Stimulated activated naive CD8-positive, alpha-beta T cell treated with anti-CD3 and anti-CD28 coated beads, Interleukin-15, amount 100 ng/mL, for 72 hours (primary cell): ENCODE measurements at places on chromosomes 2 and 18.

- DNase-seq, result no peak
Measured at GRCh38 chr2:216516730-216517350, 18.2 kb downstream of the RPL37A start.

- no peak for DNase-seq
Measured at GRCh38 chr2:126852361-126852760, 46.3 kb upstream of the TEX51 start.

- no peak for DNase-seq
Measured at GRCh38 chr2:40452786-40453185, 896 bp upstream of the SLC8A1 start.

DNA sequence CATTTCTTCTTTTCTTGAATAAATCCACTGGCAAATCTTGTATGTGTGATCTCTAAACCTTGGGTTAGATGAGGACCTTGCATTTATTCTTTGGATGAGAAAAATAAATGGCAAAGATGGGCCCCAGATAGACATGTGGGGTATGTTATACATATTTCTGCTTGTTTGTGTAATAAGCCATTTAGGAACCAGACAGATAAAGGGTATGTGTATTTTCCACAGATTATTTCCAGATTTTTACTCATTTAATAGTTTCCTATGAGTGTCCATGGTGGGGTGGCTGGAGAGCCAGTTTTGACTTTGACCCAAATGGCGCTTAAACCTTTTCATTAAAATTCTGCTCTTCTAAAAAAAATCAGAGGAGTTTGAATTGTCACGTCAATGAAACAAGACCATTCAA lies 102.8 kb downstream of the MYCN start:
- no peak for DNase-seq

- DNase-seq, result peak; percentile 52
Measured at GRCh38 chr18:13381944-13382365, 163.4 kb downstream of the LDLRAD4 start.

- DNase-seq, result no peak
Measured at GRCh38 chr2:455913-456312, 168.0 kb upstream of the ALKAL2 start.

DNA sequence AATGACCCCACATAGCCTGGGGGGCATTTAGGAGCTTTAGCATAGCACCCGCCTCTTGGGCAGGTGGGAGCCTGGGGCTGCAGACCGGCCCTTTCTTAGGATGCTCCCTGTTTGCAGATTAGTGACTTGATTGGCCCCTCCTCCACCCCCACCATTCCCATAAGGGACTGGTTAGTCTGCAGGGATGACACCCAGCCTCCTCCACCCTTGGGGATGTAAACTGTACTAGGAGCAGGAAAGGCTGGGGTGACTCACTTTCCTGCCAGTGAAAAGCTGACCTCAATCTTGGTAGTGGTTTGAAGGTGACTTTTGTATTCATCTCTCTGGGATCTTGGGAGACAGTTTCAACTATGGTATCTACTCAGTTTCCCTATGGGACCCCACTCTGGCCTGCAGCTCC lies 24.2 kb downstream of the CTIF start:
- DNase-seq, result no peak

- no peak for DNase-seq
Measured at GRCh38 chr2:141654311-141654710, 476.5 kb downstream of the LRP1B start.

GRCh38 chr2:195320413-195320973 lies 336.5 kb upstream of the SLC39A10 start:
- DNase-seq, result no peak

DNA sequence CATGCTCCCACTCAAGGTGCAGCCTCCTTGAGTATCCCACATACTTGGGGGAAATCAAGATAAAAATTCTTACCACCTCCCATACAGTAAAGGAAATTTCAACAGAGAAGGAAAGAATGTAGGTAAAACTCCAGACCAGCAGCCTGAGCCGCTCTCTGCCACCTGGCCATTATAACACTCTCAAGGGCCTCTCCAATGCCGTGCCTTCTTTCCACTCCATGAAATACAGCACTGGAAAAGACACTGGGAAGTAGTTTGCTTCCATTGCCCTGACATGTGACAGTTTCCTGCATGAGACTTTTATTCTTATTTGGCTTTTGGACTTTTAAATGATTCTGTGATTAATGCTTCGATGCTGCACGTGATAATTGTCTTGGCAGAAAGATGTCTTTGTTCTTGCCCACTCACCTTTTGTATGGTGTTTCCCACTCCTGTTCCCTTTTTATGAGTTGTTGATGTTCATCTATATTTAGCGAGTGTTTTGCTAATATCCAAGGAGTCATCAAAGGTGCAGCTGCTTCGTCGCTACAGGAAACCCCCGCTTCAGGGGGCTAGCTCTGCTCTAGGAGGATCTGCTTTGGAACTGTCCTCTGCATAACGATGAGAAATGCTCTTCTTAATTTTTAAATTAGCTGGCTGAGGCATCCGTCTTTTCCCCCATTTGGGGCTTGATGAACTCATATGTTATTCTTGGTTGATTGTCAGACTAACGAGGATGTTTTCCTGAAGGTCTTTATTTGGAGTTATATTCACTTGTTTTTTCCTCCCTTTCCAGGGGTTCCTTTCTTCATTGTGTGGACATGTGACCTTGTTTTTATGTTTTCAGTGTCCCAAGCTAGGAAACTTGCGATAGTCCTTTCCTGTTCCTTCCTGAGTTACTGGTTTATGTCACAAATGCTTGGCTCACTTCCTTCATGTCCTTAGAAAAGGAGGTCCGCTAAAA lies 179.4 kb downstream of the TXNL1 start:
- no peak for DNase-seq

- DNase-seq, result peak; percentile 74
Measured at GRCh38 chr2:230793572-230794359, 71.0 kb upstream of the ITM2C start.

- DNase-seq, result no peak
Measured at GRCh38 chr2:82839036-82839435, 1620.0 kb downstream of the SUCLG1 start.

- DNase-seq, result no peak
Measured at GRCh38 chr2:66134138-66134701, 300.7 kb upstream of the MEIS1 start.

DNA sequence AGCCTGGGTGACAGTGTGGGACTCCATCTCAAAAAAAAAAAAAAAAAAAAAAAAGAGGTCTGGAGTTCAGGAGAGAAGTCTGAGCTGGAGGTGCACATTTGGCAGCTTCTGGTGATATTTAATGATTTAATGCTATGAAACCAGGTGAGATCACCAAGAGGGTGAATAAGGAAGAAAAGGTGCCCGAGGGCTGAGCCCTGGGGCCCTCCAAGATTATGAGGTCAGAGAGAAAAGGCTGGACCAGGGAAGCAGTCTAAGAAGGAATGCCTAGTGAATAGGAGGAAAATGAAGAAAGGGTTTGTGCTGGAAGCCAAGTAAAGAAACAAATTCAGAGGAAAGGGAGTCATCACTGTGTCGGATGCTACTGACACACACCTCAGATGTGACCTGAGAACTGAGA lies 88.0 kb upstream of the PELI1 start:
- DNase-seq, result no peak

GRCh38 chr2:118268268-118268667 lies 180.0 kb downstream of the INSIG2 start:
- no peak for DNase-seq

- no peak for DNase-seq
Measured at GRCh38 chr2:64562148-64562784, 38.1 kb downstream of the AFTPH start.

DNA sequence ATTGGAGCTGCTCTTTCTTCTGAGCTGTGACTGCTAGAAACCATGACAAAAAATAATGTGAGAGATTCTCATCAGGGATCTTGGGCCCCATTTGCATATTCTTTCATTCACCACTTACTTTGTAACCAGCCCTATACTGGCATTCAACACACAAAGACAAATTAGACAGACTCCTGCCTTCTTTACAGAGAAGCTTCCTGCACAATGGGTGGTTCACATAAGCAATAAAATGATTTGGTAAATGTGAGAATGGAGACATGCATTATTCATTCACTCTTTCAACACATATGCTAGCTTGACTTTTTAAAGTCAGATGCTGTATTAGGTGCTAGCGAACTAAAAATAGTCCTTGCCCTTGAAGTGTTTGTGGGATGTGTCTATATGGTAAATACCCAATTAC lies 174.4 kb downstream of the NCKAP5 start:
- DNase-seq, result no peak

- DNase-seq, result no peak
Measured at GRCh38 chr2:224734949-224735348, 18.8 kb upstream of the CCDC195 start.

- DNase-seq, result no peak
Measured at GRCh38 chr18:9638886-9639285, 24.5 kb upstream of the PPP4R1 start.

DNA sequence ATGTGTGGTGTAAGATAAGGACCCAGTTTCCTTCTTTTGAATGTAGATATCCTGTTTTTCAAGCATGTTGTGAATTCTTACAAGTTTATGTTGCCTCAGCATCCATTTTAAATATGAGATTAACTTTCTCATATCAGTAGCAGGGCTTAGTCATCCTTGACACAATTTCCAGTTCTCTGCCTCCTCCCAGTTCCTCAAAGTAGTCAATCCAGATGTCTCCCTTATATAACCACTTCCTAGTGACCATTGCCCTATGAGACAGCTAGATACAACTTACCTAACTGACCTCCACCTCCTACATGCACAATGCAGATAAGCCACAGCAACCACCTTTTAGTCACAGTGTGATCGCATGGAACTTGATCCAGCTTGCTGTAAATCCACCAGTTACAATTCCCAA lies 269.2 kb upstream of the ZNF521 start:
- no peak for DNase-seq

GRCh38 chr2:113282747-113283533 lies 4.2 kb upstream of the PAX8 start:
- no peak for DNase-seq

- no peak for DNase-seq
Measured at GRCh38 chr2:84212611-84213314, 246.3 kb downstream of the SUCLG1 start.

DNA sequence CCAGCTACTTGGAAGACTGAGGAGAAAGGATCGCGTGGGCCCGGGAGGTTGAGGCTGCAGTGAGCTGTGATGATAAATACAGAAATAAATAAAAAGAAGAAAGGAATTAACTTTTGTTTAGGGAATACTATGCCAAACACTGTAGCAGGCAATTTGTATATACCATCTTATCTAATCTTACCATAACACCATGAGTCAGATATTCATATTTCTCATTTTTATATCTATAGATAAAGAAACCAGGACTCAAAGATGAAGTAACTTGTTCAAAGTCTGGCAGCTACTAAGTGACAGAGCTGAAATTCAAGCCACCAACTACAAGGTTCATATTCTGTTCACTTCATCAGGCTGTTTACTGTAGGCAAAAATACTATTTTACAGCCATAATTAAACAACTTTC lies 119.2 kb upstream of the SLC39A10 start:
- DNase-seq, result no peak

DNA sequence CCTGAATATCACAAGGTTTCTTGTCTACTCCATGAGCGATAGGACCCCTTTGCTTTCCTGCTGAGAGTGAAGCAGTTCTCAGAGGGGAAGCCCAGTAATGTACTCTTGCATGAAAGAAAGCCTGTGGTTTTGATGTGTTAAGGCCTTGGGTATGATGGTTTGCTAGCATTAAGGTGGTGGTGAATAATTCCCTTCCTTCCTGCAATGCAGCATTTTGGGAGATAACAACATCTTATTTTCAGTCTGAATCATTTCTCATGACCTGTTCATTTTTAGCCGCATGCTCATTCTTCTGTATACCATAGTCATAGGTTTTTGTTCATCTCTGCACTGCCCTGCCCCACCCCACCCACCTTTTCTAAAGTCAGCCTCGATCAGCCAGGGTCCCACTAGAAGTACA lies 66.2 kb downstream of the HNMT start:
- no peak for DNase-seq

GRCh38 chr2:46101557-46102220 lies 195.5 kb upstream of the EPAS1 start:
- no peak for DNase-seq

DNA sequence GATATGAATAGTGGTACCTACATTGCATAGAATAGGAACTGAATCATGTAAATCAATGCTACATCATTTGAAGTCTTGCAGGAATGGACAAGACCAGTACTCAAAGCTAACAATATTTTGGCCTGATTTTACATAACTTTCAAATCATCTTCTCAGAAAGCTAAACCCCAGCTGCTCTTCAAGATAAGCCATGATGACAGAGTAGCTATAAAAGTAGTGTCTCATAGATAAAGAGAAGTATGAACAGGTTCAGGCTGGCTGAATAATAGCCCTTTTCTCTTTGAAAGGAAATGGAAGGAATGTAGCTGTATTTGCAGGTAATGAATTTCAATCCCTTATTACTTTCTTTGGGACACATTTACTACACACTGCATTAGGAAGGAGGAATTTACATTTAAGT lies 28.2 kb downstream of the TSPYL6 start:
- DNase-seq, result no peak

DNA sequence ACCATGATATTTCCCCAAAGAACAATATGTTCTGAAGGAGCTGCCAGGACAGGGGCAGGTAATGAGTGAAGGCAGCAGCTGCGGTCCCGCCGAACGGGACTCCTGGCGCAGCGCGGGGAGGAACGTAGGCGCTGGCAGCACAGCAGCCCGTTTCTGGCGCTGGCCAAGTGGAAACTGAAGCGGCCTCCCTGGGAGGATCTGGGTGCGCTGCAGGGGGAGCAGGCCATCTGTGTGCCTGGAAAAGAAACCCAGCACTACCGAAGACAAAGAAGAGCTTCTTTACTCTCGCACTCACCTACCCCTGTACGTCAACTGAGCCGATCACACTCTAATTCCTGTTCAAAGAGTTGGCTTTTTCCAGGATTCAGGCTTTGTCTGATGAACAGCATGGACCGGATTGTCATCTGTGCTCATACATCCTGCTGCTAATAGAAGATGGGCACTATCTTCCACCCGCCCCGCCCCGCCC lies 11.8 kb downstream of the G6PC2 start:
- no peak for DNase-seq

- no peak for DNase-seq
Measured at GRCh38 chr2:176917-177316, 86.9 kb downstream of the SH3YL1 start.

DNA sequence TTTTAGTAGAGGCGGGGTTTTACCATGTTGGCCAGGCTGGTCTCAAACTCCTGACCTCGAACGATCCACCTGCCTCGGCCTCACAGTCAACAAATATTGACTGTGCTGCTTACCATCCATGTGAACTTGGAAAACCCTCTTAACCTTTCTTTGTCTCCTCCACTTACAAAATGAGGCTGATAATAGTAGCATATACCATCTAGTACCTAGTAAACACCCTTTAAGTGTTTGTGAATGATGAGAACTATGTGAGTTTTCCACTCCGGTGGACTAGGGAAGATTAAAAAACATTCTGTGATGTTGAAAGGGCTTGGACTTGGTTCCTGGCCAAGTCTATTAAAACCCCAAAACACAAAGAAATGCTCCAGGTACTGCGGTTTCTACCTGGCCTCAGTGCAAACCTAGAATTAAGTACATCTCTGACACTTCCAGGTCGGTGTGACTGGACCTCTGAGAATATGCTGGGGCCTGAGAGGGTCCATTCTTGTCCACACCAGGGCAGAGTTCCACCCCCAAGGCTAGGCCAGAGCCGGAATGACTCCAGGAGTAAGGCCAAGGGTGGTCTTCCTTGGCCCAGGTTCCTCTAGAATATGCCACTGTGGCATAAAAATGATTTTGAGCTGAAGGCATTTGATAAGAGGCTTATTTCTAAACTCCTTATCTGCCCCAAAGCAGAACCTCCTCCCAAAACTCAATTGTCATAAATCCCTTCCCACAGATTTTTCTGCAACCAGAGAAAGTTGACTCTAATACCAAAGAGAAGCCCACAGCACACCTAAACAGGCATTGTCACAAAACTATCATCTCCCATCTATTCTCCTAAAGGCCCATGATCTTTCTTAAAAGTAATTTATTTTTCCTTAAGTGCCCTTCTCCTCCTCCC lies 217.5 kb downstream of the TGIF1 start:
- no peak for DNase-seq
